SIG-M5 (cell line): ENCODE measurements at places on chromosomes 3 and 15.

DNA sequence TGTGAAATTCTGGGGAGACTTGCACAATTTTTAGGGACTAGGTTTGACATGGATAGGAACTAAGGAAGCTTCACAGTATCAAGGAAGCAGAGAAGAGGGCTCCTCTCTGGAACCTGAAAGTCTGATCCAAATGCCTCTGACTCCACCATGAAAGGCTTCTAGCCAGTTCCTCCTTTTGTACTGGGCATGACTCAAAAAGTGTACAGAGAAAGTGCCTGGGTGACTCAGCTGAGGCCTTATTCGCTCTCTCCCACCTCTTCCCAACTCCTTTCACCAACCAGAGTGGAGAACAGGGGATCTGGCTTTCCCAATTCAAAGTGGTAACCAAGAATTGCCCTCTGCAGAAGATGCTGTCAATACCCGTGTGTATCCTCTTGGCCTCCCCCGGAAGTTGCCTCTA, 342.9 kb upstream of the PROK2 start:
- no peak for DNase-seq

- no peak for DNase-seq
Measured at GRCh38 chr3:15657016-15657415, 55.5 kb downstream of the BTD start.

DNA sequence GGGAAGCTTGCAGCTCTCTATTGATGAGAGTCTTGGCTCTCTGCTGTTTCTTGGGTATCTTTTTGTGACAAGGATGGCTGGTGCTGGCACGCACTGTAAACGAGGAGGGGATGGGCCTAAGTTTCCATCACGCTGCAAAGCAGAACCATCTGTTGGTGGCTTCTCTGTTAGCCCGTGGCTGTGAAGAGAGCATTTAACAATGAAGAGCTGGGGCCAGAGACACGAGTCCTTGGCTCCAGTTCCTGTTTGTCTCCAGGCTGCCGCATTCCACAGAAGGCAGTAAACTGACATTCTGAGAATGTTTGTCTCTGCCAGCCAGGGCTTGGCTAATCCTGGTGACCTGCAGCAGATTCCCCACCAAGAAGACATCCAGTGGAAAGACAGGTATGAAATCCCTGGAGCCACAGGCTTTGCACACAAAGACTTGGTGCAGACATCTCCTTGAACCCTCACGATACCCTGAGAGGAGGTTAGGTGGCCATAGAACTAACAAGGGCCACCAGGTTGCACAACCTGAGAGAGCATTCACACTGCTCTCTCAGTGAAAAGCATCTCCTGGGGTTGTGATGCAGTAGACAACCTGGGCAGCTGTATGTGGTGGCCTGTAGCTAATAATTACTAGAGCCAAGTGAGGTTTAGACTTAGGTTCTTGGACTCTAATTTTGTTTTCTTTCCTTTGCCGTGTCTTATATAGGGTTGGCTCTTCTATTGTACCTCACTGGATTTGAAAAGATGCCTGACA, 130.9 kb downstream of the ASB7 start:
- DNase-seq, result no peak

DNA sequence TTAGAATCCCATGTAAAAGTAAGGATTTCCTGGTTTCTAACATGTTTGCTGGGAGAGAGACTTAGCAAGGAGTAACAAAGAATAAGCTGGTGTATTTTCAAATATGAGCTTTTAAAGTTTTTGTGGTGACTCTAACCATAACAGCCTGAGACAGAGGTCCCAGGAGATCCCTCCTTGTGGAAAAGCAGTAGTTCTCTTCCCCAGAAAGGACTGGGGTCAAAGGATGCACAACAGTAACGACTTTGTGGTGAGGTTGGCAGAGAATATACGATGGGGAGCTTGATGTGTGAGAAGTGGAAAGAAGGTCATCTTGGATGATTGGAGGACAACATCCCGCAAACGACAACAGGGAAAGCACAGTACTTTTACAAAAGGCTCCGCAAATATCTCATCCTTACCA, 38.2 kb downstream of the ABHD5 start:
- DNase-seq, result no peak

DNA sequence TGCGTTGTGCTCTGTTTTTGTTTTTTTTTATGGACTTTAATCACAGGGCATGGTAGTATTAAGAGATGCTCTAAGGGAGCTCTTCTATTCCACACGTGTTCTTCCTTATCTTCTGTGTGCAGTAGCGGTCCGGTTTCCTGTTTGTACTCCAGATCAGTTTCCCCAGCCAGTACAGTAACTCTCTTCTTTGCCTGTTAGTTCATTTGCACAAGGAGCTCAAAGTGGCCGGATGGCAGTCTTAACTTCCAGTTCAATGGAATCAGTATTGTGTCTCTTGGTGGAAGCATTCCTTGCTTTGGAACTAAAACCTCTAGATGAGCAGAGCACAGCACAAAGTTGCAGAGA, 122.0 kb downstream of the KLF13 start:
- no peak for DNase-seq

- no peak for DNase-seq
Measured at GRCh38 chr3:126979046-126979628, 3.8 kb upstream of the PLXNA1 start.

- DNase-seq, result no peak
Measured at GRCh38 chr3:18505056-18505455, 79.9 kb upstream of the SATB1 start.

- no peak for DNase-seq
Measured at GRCh38 chr3:19811689-19812088, 122.3 kb downstream of the EFHB start.

GRCh38 chr3:151203051-151203420, at the start of gene GPR171:
Gene GPR171, minus strand, starts transcription at chr3:151203216. Its CDS starts 3,830 bp downstream, at chr3:151199386.
- DNase-seq, result no peak

GRCh38 chr3:8886546-8886945, 76.7 kb downstream of the RAD18 start:
- no peak for DNase-seq

- DNase-seq, result no peak
Measured at GRCh38 chr3:148873270-148873927, 8.3 kb downstream of the CPA3 start.

GRCh38 chr3:169701457-169701856, 37.9 kb upstream of the MECOM start:
- no peak for DNase-seq

- DNase-seq, result no peak
Measured at GRCh38 chr15:67300266-67301025, 45.9 kb downstream of the IQCH start.

- DNase-seq, result no peak
Measured at GRCh38 chr3:99579965-99580364, 58.4 kb upstream of the COL8A1 start.

- no peak for DNase-seq
Measured at GRCh38 chr15:58472221-58472620, 40.4 kb downstream of the LIPC start.

- DNase-seq, result no peak
Measured at GRCh38 chr3:89049119-89049518, 58.3 kb upstream of the EPHA3 start.

DNA sequence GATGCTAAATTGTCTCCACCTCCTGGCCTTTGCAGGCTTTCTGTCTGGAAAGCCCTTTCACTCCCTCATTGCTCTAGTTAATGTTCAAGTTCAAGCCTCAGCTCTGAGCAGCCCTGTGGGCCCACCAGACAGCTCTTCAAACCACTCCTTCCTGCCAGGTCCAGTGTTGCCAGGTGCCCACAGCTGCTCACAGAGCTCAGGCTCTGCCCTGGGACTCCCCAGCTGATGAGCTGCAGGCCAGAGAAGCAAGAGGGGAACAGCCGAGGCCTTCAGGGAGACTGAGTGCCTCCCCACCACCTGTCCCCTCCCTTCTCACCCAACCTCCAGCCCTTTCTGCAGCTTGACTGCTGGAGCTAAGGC, 1.3 kb upstream of the ZBTB47 start:
- no peak for DNase-seq

DNA sequence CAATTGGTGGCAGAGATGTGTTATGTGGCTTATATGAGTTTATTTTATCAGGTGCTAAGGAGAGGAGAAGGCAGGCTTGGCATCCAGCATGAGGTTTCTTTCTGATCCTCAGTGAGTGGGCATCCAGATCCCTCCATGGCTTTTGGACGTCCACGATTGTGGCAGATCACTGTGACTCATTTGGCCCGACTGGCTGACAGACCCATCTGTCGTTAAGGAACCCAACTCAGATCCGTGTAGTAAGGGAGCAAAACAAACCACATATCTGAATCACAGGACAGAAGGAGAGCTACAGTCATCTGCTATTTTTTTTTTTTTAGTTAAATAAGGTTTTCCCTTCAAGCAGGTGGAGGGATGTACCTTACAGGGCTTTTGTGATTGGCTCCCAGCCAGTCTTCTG, 197.0 kb upstream of the KCNH8 start:
- no peak for DNase-seq

GRCh38 chr3:23776352-23776891, 29.3 kb upstream of the UBE2E1 start:
- no peak for DNase-seq
